ENCODE measurements at places on chromosomes 2 and 18.

DNA sequence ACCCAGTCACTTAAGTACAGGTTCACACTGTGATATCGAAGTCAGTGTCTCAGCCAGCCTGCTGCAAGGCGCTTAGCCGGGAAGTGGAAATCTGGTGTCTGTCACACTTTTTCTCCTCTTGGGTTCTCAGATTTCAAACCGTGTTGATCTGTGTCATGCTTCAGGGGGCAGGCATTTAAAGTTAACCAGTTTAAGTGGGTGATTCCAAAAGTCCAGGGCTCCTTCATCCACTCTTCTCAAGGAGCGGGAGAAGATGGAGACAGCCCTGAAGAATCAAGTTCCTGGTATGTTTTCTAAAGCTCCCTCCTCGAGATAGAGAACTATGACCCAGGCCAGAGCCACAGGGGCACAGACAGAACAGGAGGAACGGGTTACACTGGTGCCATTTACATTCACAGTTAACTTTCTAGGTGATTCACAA is 331.7 kb downstream of the GBX2 start:
- no peak for DNase-seq

GRCh38 chr2:183375821-183376220 is 251.6 kb downstream of the NUP35 start:
- no peak for DNase-seq

GRCh38 chr2:234957834-234958135 is 6.0 kb downstream of the SH3BP4 start:
- no peak for DNase-seq

DNA sequence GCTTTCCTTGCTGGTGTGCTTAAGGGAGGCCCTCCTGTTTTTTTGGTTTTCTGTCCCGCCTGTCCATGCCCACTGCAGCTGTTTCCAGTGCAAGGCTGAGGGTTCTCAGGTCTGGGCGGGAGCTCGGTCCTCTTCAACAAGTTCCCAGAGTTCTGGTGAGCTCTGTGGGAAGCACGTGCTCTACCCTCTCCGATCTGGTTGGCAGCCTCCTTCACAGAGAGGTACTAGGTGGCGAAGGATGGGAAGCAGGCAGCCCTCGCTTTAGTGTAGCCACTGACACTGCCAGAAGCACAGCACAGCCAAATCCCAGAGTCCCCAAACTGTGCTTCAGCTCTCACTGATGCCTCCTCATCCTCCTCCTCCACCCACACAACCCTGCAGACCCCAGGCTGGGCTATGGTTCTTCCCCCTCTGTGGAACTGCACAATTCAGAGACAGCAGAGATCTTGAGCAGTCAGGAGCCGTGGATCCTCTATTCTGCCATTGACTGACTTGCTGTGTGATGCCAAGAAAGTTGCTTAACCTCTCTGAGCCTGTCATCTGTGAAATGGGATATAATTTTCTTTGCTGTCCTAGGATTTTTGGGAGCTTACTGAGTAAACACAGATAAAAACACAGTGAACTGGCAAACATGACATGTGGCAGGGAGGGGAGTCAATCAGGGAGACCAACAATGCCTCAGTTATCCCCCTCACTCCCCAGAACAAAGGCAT is 157.3 kb downstream of the MSH2 start:
- no peak for DNase-seq

GRCh38 chr2:234240917-234241316 is 190.4 kb downstream of the SPP2 start:
- DNase-seq = no peak

- no peak for DNase-seq
These were observed 13.4 kb downstream of the TANK start for GRCh38 chr2:161173541-161174194.

GRCh38 chr2:134258684-134259388 is 5.0 kb downstream of the MGAT5 start:
- no peak for DNase-seq
